Smooth muscle cell of the brain vasculature (primary cell): ENCODE measurements at places on chromosomes 5 and 9.

DNA sequence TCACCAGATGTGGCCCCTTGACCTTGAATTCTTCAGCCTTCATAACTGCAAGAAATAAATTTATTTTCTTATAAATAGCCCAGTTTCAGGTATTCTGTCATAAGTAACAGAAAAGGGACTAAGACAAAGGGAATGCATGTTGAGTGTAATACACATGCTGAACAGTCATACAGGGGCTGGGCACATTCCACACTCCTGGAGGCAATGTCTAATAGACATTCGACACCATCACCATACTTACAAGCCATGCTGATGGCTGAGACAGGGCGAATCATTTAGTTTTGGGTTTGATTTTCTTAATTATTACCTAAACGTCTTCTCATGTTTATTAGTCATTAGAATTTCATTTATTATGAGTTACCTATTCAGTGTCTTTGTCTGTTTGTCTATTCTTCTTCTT lies 68.5 kb downstream of the TENT4A start:
- no peak for DNase-seq

GRCh38 chr5:55427157-55427556 lies 107.6 kb downstream of the PLPP1 start:
- no peak for DNase-seq

DNA sequence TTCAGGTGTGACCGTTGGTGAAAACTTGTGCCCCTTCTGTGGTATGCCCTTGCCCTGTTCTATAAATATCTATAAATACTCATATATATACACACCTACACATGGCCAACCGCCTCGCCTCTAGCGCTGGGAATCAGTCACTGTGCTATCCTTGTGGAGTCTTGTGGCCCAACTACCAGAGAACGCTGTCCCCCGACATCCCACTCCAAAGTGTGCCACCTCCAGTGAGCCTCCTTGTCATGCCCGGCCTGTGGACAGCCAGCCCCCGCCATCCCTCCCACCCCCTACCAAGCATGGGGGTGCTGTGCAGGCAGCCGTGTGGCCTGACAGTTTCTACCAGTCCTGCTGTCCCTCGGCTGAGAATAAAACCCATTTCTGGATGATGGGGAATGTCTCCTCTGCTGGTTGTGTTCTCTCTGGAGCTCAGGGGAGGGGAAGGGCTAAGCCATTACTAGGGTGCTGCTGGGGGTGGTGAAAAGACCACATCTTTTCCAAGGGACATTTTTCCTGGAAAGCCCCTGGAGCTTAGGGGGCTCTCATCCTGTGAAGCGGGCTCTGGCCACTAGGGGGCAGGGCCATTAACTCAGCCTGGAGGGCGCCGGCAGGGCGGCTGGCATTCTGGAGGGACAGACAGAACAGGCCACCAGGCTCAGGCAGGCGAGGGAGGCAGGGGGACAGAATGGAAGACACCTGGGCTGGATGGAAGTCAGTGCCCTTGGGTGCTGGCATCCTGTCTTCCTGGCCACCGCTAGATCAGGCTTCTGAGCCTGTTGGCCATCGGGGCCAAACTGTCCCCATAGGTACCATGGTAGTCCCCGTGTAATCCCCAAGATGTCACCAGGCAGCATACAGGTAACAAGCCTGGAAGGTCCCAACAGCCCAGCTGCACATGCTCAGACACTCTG lies 20.7 kb downstream of the GOLGA2 start:
- no peak for DNase-seq

GRCh38 chr9:107972346-107972745 lies 482.8 kb upstream of the KLF4 start:
- no peak for DNase-seq

DNA sequence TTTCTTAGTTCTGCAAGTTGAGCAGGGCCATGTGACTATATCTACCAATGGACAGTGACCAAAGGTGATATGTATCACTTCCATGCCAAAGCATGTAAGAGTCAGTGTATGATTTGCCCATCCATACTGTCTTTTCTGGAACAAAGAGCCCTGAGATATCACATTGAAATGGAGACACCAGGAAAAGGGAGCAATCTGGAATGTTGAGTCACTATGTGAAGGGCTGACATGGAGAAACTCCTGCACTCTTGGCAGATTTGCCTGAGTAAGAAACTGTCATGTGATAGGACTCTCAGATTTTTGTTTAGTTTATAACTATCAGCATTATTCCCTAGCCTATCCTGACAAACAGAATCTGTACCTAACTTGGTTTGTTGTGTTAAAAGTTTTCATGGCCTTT lies 29.8 kb upstream of the TMEM161B start:
- DNase-seq: no peak

DNA sequence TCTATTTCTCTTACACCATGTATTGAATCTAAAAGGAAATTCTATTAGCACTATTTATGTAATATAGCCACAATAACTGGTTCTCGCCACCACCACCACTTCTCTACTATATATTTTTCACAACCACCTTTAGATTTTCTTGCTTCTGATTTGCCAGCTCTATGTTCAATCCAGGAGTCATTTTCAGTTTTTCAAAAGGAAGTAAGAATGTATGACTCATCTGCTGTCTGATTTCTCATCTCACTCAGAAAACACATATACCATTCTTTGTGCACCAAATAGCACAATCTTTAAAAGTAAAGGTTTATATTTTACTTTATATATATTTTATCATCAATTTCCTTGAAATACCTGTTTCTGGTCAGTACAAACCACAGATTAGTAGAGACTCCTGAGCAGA lies 1127.5 kb downstream of the TAF11L14 start:
- no peak for DNase-seq

DNA sequence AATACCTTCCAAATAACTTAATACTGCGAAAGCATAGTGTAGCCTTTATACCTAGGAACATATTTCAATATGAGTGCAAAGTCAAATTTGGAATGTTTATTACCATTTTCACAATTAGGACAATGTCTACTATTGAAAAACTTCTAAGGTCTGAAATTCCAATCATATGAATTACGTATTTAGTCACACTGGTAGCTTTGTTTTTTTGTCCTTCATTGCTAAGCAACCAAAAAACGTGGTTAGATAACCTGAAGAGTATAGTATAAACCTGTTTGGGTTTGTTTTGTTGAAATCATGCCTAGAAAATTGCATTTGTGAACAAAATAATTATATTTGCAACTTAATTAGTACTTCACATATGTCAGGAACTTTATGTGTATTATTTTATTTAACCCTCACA lies 134.2 kb downstream of the FBXO4 start:
- no peak for DNase-seq

GRCh38 chr9:33415501-33416038 lies 13.2 kb upstream of the AQP7 start:
- DNase-seq: no peak

- DNase-seq: no peak
These were observed 26.2 kb downstream of the UHRF2 start for GRCh38 chr9:6439051-6439703.

DNA sequence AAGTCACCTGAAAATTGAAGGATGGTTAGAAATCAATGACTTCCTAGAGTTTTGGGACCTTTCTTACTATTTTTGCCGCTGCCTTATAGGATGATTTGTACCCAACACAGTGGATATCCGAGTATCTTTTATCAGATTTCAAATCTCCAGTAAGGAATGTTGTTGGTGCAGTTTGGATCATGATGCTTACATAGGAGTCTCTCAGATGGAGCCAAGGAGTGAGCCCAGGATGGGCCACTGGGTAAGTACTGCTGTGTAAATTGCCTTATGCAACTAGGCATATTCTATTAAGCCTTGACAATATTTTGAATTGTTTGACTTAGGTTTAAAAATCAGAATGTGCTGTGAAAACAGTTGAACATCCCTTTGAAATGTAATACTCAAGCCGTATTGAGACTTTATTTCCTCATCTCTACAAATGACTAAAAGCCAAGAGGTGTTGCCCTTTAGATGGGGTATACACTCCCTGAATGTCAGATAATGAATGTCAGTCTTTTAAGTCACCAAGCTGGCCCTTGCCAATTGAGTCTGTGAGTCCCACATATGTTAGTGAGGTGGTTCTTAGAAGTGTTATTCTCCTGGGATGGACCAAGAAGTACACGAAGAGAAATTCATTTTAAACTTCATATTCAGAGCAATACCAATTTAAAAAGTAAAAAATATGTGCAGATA lies 271.8 kb upstream of the CTNND2 start:
- no peak for DNase-seq

DNA sequence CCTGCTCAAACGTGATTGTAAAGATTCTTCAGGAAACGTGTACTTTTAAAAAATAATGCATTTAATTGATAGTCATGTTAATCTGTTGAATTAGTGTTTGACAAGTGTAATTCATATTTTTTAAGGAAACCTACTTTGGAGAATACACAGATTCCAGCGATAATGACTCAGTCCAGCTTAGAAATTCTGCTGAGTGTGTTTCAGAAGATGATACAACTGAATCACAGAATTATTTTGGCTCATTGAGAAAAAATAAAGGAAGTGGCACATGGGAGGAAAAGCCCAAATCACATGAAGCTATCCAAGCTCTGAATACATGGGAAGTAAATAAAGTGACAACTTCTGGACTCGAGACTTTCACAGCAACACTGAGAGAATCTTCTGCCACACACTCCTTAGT lies 37.8 kb downstream of the ICE1 start:
- no peak for DNase-seq

DNA sequence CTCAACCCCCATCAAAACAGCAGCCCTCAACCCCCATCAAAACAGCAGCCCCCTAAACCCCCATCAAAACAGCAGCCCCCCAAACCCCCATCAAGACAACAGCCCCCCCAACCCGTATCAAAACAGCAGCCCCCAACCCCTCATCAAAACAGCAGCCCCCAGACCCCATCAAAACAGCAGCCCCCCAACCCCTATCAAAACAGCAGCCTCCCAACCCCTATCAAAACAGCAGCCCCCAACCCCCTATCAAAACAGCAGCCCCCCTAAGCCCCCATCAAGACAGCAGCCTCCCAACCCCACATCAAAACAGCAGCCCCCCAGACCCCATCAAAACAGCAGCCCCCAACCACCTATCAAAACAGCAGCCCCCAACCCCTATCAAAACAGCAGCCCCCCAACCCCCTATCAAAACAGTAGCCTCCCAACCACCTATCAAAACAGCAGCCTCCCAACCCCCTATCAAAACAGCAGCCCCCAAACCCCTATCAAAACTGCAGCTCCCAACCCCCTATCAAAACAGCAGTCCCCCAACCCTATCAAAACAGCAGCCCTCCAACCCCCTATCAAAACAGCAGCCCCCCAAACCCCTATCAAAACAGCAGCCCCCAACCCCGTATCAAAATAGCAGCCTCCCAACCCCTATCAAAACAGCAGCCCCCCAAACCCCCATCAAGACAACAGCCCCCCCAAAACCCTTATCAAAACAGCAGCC lies 1.2 kb downstream of the TPPP start:
- no peak for DNase-seq

DNA sequence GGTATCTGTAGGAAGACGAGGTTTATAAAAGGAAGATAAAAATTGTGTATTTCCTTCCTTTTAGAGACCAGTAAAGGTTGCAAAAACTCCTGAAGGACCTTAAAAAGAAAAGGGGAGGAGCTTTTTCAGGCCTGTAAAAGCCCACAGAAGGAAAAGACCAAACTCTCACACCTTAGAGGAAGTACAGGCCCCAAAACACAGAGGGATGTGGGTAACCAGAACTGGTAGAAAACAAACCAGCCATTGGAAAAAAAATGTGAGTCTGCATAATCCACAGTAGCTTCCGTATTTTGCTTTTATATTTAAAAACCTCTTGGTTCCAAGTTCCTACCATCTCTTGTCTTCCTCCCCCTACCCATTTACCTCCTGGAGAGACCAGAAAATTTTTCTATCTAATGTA lies 8.5 kb downstream of the GIN1 start:
- DNase-seq: no peak

DNA sequence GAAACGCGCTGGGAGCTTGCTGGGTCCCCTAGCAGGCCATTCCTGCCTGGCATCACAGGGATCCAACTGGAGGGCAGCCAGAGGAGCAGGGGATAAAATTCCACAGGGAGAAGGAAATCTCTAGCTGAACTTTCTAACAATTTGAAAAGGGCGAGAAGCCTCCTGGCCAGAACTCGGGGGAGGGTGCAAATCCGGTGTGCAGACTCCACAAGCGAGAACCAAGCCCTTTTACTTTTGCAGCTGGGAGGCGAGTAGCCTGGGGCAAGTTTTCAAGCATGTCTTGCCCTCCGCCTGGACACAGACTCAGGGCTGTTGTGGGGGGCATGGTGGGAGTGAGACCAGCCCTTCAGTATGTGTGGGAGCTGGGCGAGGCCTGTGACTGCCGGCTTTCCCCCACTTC lies 14.3 kb upstream of the POU5F2 start:
- DNase-seq: no peak

DNA sequence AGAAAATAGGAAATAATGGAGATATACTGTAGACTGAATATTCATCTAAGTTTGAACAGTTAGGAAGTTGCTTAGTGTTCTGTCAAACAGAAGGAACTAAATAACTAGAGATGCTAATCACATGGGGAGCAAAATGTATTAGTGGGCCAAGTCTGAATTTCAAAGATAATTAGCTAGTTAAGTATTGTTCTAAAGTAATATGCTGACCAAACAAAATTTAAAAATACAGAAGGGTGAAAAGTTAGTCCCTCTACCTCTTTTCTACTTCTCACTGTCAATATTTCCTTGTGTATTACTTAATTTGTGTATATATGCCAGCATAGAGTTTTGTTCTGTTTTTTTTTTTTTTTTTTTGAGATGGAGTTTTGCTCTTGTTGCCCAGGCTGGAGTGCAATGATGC lies 4.0 kb downstream of the MCCC2 start:
- DNase-seq: no peak

GRCh38 chr9:38651400-38652042 lies 31.1 kb upstream of the ANKRD18A start:
- DNase-seq: no peak

- DNase-seq: no peak
These were observed 295.6 kb downstream of the PDE4D start for GRCh38 chr5:59597690-59598546.

DNA sequence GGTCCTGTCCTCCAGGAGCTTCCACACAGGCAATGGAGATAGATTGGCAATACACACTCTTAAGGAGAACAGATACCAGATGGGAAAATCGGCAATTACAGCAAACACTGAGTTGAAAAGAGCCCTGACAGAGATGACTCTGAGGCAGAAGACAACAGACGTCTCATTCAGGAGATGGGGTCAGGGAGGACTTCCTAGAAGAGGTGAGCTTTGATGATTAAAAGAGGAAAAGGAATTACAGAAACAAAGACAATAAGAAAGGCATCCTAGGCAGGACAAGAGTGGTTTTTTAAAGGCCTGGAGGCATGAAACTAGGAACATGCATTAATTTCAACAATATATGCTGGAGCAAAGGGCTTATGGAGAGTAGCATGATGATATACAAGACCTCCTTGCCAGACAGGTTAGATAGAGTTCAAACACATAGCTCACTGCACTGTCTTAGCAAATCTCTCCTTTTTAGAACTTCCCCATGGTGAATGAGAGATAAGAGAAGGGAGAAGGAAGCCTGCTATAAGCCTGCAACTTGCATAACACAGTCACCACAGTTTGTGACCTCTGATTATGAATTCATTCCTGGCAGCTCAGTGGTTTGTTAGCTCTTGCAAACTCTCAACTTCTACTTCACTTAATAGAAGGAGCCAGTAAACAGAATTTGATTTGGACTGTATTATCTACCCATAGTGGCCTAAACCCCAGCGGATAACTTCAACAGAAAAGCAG lies 48.5 kb downstream of the SIL1 start:
- DNase-seq: no peak

- no peak for DNase-seq
These were observed 32.3 kb downstream of the NTRK2 start for GRCh38 chr9:84701801-84702200.

- no peak for DNase-seq
These were observed 29.6 kb upstream of the PITX1 start for GRCh38 chr5:135063511-135064234.

- DNase-seq: no peak
These were observed 68.8 kb upstream of the ABL1 start for GRCh38 chr9:130766021-130766926.
